ENCODE measurements at places on chromosomes 5 and 9. TPM values are rescaled to one million over a fixed set of nuclear protein-coding genes. Genes with fewer than 3 reads are reported as not detected.
A peak's percentile ranks its signal among the peaks of the same experiment; 100 is the strongest.

Gene BTNL8
- total RNA-seq = not detected

Gene ZNF618
- 13.8 TPM for total RNA-seq

Gene TAF11L8
- not detected for total RNA-seq

Gene STKLD1
- 3.2 TPM for total RNA-seq

Gene C7
- 3,862 TPM for total RNA-seq

Gene PCDHGA10
- total RNA-seq = 6.6 TPM

Gene AIF1L
- 6.8 TPM for total RNA-seq

Gene SLC22A4
- total RNA-seq = 1.5 TPM

Gene C9
- not detected for total RNA-seq

Gene MRPL36
- total RNA-seq = 84.1 TPM

Gene OCLN
- 2.5 TPM for total RNA-seq

Gene NFIB
- total RNA-seq = 50.7 TPM

Gene NR4A3
- 4.0 TPM for total RNA-seq

Gene SELENOP
- total RNA-seq = 825 TPM

Gene ABLIM3
- total RNA-seq = 12.3 TPM

DNA sequence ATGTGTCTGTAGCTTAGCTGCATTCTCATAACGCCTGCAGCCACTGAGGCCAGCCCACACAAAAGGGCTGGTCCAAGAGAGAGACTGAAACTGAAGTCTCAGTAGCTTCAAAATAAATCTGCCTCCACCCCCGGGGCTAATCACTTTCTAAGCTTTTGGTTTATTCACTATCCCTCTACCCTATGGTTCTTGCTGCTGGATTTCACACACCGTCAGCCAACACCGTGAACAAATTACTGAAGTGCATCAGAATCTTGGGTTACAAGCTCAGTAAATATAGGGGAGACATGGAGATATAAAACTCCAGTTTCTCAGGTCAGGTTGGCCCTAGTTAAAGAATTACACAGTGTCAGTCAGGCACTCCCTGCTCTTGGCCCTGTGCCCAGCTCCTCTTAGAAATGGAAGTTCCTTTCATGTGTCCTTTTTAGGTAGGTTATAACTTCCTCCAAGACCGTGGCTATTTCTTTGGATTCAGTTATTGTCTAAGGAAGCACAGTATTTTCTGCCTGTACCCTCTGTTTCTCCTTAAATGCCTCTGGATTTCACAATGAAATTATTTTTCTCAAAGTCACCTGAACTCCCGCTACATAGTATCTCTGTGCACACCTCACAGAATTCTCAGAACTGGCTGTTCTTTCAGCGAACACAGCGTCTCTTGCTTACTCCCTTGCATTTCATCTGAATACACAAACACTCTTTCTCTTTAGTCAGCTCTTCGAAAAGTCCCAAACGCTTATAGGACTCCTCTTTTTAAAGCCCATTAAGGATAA, 112.5 kb downstream of the FAM174A start:
- no peak for DNase-seq

- no peak for DNase-seq
Measured at GRCh38 chr9:126933334-126933980, 18.9 kb downstream of the RALGPS1 start.

DNA sequence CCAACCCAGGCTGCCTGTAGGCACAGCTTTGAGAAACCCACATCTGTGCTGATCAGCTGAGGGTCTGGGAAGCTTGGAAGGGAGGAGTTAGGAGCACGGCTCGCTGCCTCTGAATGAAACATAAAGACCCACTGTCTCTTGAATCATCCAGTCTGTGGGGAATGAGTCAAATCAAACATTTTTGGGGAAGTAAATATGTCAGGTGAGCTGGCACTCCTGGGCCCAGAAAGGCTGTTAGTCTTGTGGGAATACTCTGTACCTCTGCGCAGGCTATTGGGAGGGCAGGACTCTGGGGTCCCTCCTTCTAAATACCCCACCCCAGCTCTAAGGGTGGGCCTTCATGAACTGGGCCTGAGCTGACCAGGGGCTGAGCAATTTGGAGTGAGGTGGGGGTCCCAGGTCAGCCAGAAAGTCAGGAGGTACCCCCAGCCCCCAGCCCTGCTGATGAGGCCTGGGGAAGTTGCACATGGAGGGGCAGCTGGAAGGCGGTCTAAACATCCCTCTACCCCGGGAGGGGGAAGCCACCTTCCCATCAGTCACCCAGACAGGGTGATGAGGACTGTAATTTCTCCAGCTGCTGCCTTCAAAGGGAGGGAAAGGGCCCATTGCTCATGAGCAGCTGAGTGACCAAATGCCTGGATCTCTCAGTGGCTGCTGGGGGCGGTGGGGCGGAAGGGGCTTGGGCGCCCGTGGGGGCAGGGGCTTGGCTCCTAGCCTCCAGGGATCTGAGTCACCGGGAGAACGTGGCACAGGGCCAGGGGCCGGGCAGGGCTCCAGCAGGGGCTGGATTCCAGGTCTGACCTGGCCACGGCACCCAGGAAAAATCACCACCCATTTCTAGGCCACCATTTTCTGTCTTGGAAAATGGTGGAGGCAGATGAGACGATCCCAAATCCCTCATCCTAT, 10.8 kb downstream of the FIBCD1 start:
- peak; percentile 84 for DNase-seq

GRCh38 chr5:100903039-100903887, at the start of gene ST8SIA4:
Gene ST8SIA4 (minus strand): TSS chr5:100903282. CDS start chr5:100902955, 327 bp downstream.
- peak; percentile 60 for DNase-seq

DNA sequence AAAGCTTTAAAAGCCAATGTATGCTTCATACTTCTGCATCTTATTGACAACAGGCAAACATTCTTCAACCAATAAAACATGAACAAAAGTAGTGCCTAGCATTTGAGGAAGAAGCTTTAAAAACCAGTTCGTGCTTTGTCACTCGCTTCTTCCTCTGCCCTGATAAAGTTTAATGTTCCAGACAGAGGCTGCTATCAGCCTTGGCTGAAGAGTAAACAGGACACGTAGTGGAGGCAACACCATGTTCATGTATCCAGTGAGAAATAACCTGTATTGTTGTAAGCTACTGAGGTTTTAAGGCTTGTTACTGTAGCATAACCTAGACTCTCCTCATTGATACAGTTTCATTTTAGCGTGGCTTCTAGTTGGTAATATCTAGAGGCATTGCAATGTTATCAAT, 3.2 kb upstream of the FUBP3 start:
- DNase-seq = no peak

DNA sequence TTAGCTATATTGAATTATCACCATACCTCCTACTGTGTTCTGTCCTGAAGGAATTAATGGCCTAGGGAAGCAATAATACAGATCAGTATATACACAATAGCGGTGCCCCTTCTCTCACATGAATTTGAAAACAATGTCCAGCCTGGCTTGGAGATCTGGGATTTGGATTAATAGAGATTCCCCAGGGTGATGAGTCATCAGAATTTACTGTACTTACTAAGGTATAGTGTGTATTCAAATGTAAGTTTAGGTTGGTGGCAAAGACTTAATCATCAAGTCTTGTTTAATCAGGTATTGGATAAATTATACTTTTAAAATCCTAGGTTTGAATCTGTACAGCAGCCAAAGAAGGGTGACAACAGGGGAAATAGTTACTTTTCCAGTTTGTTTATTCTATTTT, 121.5 kb downstream of the FEM1C start:
- DNase-seq = no peak

DNA sequence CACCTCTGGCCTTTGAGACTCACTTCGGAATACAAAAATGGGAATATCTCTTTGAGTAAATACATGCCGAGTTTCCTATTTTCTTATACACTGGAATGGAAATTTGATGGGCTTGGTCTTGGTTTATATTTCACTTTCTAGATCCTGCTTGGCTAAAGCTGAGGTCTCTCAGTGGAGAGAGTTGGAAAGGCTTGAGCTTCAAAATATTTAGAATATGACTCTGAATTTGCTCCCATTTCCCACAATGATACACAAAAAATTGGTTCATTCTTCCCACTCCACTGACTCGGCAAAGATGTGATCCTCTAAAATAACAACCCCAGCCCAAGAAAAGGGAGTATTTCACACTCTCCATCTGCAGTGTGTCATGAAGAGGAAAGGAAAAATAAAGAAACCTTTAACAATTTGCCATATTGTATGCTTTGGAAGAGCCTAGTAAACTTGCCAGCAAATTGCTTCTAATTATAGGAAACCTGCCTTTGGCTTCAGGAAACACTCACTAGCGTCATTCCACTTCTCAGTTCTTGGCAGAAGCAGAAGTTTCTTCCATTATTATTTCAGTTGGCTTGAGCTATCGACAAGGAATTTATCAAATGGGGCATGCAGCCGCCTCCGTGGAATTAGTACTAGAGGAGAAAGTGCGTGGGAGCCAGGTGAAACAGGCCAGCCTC, 302.9 kb downstream of the NSG2 start:
- no peak for DNase-seq

- no peak for DNase-seq
Measured at GRCh38 chr9:31556667-31557463, 827.6 kb upstream of the ACO1 start.

- DNase-seq = no peak
Measured at GRCh38 chr5:176485176-176485575, 37.0 kb downstream of the FAF2 start.

- DNase-seq = no peak
Measured at GRCh38 chr9:92094655-92095054, 20.6 kb downstream of the SPTLC1 start.

DNA sequence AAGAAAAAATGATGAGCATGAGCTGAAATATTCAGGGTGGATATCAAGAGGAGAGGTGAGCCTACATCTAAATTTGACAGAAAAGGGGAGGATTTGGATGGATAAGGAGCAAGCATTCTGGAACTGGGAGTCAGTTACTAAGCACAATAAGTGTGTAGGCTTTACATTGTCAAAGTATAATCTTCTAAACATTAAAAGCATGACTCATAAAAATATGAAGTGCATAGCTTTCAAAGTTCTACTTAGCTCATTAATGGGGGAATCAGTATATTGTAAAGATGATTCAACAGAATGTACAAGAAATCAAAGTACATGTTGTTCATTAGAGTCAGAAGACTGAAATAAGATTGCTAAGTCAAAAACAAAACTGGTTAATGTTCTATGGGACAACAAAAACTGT, 248.0 kb upstream of the GAS1 start:
- no peak for DNase-seq

DNA sequence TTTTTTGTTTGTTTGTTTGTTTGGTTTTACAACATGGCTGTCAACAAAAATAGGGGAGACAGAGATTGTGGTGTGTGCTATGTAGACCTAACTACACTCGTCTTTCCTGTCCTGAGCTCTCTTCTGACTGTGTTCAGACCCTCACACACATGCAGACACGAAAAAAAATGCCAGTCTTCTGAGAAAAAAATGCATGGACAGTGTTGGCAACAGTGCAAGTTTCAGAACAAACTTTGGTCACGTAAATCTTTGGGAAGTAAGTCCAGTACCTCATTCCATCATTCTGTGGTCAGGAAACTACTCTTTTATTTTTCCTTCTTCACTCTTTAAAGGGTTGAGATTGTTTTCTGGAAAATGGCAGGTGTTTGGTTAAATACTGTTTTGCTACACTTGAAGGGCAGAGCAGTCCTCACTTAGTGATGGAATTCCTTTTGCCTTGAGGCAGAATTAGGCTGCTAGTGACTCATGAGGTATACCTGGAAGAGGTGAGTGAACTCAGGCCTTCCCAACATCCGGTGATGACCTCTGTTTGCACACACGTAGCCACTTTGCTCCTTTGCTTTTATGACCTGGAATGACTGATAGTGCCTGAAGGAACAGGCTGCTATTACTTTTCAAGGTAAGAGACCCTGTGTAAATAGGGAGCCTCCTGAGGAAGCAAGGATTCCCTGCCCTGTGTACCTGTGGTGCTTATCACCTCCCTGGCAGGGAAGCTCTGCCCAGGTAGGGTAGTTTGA, 81.6 kb upstream of the TNFAIP8 start:
- no peak for DNase-seq

DNA sequence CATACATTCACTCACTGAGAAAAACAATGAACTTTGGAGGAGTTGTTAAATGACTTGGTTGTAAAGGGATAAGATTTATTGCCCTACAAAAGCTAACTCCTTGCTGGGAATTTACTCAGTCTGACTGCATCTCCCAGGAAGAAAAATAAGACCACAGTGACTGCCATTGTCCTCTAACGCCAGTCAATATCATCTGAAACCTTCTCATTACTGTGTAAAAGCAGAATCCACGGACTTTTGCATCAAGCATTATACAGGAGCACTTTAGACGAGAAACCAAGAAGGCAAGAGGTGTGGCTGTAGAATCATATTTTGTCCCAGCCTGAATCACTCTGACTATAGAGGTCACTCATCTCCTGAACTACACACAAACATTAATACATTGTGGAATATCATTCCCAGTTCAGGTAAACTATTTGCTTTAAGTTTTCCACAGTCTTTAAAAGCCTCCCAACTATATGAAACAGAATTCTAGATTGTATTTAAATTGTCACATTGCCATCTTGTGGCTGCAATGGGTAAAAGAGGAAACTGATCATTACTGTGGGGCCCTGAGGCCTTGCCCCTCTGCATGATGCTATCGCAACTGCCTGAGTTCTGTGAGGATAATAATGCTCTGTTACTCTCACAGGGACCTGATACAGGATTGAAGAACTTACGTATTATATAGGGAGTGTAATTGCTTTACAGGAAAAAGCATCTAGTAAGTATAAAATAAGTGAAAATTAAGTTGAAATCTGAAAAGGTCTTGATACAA, 142.9 kb downstream of the SLCO4C1 start:
- DNase-seq = no peak

GRCh38 chr9:4904322-4905134, 80.5 kb upstream of the JAK2 start:
- DNase-seq = no peak
